ENCODE measurements at places on chromosomes 1 and 21. TPM values are rescaled to one million over a fixed set of nuclear protein-coding genes. Genes with fewer than 3 reads are reported as not detected.

DNA sequence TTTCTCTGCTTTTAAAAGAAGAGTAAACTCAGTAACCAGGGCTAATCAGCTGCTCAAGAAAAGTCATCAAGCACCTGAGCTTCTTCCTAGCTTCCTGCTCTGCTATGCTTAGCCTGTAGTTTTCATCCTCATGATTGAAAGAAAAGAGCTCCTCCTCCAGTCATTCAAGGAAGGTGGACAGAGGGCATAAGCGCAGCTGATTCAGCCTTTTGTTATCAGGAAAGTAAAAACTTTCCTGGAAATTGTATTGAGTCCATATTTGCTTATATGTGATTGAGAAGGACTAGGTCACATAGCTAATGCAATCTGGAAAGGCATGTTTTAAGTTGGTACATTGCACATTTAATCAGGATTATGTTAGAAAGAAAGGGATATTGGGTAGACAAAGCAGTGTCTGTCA, 8.5 kb upstream of the BACH1 start:
- H3K4me3 ChIP-seq: no peak overlapping the region
- no peaks in the 10 kb centered on the region for H3K4me1 ChIP-seq
- no peaks in the 10 kb centered on the region for H3K36me3 ChIP-seq
- no peak for DNase-seq
- no peaks in the 10 kb centered on the region for H3K27me3 ChIP-seq
- H3K27ac ChIP-seq: no peak overlapping the region

DNA sequence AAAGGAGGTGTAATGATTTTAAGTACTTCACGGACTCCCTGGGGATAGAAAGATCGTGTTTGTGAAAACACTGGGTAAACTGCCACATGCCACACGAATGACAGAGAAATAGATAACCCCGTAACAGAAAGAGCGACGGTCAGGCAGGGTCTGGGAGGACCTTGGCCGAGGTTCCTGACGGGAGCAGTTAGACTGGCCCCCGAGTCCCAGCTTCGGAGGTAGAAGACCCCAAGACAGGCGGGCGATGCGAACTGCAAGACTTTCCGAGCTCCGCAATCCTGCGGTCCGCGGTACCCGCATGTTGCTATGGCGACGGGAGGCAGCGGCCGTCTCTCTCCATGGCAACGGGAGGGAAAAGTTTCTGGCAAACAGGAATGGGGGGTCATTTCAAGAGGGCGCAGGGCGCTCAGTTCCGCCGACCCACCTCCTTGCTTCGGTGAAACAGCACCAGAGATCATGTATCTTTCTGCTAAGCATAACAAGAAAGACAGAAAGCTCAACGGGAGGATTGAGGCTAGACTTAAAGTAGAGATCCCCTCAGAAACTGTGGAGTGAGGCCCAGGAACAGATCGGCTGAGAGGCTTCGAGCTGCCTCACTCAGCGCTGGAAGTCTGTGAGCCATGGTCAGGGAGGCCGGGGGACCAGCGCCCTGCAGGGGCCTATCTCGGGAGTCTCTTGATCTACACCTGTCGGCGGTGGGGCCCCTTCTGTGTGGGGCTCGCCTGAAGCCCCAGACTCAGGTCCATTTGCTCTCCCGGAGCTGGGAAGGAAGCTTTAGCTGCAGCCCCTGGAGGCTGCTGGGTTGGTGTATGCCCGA, 685 bp upstream of the SYT6 start:
- no peak for DNase-seq
- H3K36me3 ChIP-seq: no peaks in the 10 kb centered on the region
- H3K4me3 ChIP-seq: no peak overlapping the region
- H3K27me3 ChIP-seq: peaks cover 32% of the 10 kb centered on the region
- peaks cover 13% of the 10 kb centered on the region for H3K4me1 ChIP-seq

- H3K27ac ChIP-seq: no peak overlapping the region
- no peaks in the 10 kb centered on the region for H3K27me3 ChIP-seq
- DNase-seq: no peak
- no peak overlapping the region for H3K4me3 ChIP-seq
- H3K4me1 ChIP-seq: no peaks in the 10 kb centered on the region
These were observed 229.0 kb downstream of the SRGAP2C start for GRCh38 chr1:121413821-121414220.

GRCh38 chr21:36465478-36465877, 14.4 kb downstream of the CLDN14 start:
- H3K4me3 ChIP-seq: no peak overlapping the region
- H3K36me3 ChIP-seq: no peaks in the 10 kb centered on the region
- peak; percentile 31 for DNase-seq
- peaks cover 20% of the 10 kb centered on the region for H3K4me1 ChIP-seq
- no peak overlapping the region for H3K27ac ChIP-seq

DNA sequence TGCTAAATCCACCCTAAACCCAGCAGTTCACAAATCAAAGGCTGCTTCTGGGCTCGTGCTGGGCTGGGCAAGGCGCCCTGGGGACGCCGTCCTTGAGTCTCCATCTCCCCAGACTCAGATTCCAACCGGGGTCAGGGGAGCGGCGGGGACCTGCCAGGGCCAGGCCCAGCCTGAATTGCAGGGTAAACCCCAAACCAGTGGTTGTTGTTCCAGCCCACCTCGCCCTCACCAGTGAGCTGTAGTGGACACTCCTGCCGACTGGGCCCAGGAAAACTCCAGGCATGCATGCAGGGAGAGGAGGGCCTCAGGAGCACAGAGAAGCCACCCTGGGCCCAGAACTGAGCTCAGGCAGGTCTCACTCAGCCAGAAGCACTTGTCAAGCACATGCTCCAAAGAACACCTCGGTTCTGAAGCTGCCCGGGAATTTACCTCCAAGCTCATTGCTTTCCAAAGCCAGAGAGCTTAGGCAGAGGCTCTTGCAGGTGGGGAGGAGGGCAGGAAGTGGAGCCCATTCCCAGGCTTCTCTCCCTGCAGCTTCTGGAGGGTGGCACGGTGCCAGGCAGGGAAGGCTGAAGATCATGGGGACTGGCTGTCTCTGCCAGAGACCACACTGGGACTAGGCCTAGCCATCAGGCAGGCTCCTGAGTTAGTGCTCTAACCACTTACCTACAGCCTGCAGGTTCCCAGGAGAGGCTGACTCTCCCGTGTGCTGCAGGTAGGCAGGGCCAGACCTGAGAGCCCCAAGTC, 437.0 kb downstream of the MATN1 start:
- H3K27me3 ChIP-seq: no peaks in the 10 kb centered on the region
- H3K4me1 ChIP-seq: no peaks in the 10 kb centered on the region
- no peak overlapping the region for H3K27ac ChIP-seq
- H3K36me3 ChIP-seq: no peaks in the 10 kb centered on the region
- no peak for DNase-seq

HSD17B7 gene
- total RNA-seq: 10.8 TPM

RAD54L gene
- total RNA-seq: 1.7 TPM

RUNX1 gene
- total RNA-seq: 58.0 TPM

TAS1R1 gene
- total RNA-seq: not detected

MTFR1L gene
- total RNA-seq: 66.6 TPM
